Muscle of arm (tissue), 14 donors: ENCODE measurements at places on chromosomes 12 and 14. TPM values are rescaled to one million over a fixed set of nuclear protein-coding genes. Genes with fewer than 3 reads are reported as not detected.

DNA sequence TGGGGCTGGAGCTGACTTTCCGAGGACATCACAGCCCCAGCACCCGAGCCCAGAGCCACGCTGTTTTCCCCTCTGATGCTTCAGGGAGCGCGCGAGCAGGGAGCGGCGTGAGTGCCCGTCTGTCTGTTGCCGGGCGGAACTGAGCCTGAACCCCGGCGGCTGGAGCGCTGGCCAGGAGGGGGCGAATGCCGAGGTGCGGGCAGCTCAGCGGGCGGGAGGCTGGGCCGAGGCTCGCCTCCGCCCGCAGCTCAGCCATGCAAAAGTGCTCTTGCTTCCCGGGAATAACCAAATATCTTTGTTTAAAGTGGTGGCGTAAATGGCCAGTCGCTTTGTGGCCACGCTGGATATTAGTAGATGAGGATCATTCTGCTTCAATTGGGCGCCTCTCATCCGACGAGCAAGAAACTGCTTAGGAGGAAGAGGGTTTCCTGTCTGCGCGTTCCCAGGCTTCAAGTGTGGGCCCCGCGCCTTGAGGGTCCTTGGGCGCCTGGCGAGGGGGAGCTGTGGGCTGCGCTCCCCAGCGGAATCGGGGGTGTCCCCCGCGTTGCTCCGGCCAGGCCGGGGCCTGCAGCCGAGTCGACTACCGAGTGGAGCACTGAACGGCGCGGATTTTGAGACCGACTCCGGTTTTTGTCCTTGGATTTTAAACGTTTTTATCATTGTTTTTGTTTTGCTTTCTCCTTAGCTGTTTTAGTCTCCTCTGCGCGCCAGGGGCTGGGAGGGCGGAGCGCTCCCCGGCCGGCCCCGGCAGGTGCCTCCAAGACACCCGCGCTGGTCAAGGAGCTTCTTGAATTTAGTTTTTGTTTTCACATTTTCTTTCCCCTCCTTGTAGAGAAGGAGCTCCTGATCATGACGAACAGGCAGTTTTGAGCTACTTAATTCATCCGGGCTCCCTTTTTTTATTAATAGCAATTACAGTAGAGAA lies 831 bp upstream of the NKX2-1 start:
- DNase-seq = no peak

Gene DNM1L
- 112 TPM for polyA plus RNA-seq

DNA sequence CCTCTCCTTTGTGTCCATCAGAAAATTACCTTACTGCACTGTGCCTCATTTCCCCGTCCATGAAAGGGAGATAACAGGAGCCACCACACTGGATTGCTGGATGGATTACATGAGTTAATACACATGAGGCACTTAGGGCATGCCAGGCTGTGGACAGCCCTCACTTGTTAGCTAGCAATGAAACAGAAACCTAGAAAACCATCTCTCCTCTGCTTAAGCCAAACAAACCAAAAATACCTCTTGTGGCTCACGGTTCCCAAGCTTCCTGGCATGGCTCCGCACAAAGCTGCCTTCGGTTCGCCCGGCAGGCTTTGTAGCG lies 660 bp upstream of the HCFC2 start:
- peak; percentile 53 for DNase-seq

GRCh38 chr12:11108862-11109261 lies 16.7 kb upstream of the TAS2R43 start:
- no peak for DNase-seq

GRCh38 chr12:111775205-111776193 lies 8.8 kb downstream of the ALDH2 start:
- peak; percentile 93 for DNase-seq

GRCh38 chr14:34231626-34232025 lies 230.4 kb downstream of the SPTSSA start:
- peak; percentile 49 for DNase-seq

GRCh38 chr14:105313381-105314286 lies 914 bp upstream of the PACS2 start:
- no peak for DNase-seq

DNA sequence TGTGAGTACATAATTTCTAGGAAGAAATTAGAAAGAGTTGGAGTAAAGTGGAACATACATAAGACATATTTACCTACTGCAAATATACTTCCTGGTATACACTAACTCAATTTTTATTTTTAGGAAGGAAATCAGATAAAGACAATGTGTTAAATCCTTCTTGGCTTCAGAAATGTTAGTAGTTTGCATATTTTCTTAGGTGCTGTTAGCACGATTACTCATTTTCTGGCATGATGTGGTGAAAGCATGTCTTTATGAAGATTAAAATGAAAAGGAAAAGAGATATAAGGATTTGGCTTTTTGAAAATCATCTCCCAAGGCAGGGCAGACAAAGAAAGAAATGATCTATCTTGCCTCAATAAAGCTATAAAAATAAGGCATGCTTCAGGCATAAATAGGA lies 287.6 kb upstream of the E2F7 start:
- no peak for DNase-seq
